ENCODE measurements at places on chromosomes 3 and 15.
A peak's percentile ranks its signal among the peaks of the same experiment; 100 is the strongest.

DNA sequence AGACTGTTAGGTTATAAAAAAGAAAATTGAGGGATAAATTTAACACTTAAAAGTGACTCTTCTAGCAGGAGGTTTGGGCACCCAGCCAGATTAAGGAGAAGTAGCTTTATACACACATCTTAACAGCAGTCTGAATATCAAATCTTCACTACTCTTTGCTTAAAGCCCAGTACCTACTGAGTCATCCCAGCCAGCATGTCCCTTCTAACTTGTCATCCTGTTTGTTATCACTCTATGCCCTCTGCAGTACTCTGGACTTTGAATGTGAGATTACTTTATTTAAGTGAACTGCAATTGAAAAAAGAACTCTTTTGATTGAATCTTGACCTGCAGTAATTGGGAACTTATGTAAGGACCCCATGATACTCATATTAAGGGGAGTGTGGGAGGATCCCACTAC, 77.6 kb downstream of the FHIT start:
- peaks cover 2% of the 10 kb centered on the region for H3K4me1 ChIP-seq
- no peak overlapping the region for H3K4me3 ChIP-seq
- no peaks in the 10 kb centered on the region for H3K27me3 ChIP-seq
- DNase-seq: no peak
- no peaks in the 10 kb centered on the region for H3K36me3 ChIP-seq
- H3K27ac ChIP-seq: no peak overlapping the region

GRCh38 chr3:109337393-109337792, at the start of gene DPPA4:
TSS of gene DPPA4 (minus strand) at chr3:109337546. CDS start at chr3:109337517, 29 bp downstream.
- no peak for DNase-seq
- H3K4me1 ChIP-seq: peaks cover 4% of the 10 kb centered on the region
- H3K36me3 ChIP-seq: no peaks in the 10 kb centered on the region
- peak within 1 kb of the TSS; percentile 88 for H3K27ac ChIP-seq
- peak within 1 kb of the TSS; percentile 91 for H3K4me3 ChIP-seq

DNA sequence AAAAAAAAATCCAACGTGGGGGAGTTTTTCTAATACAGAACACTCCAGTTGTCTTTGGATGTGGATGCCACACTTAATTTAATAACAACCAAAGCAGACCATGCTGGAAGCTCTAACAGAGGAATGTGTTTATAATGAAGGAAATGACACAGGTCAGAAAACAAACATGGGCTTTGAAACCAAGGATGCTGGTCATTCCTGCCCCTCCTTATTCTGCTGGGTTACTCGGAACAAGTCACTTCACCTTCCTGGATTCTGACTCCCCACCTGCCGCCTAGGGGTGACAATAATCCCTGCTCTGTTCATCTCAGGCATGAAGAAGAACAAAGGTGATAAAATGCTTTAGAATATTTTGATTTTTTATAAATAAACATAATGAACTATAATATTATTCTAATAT, 240.9 kb upstream of the ADAMTS9 start:
- H3K36me3 ChIP-seq: no peaks in the 10 kb centered on the region
- no peaks in the 10 kb centered on the region for H3K4me1 ChIP-seq
- no peaks in the 10 kb centered on the region for H3K27me3 ChIP-seq
- no peak for DNase-seq
- no peak overlapping the region for H3K4me3 ChIP-seq
- no peak overlapping the region for H3K27ac ChIP-seq

GRCh38 chr3:164929642-164930041, 148.7 kb downstream of the SI start:
- no peak overlapping the region for H3K27ac ChIP-seq
- no peak for DNase-seq
- no peaks in the 10 kb centered on the region for H3K36me3 ChIP-seq
- no peaks in the 10 kb centered on the region for H3K27me3 ChIP-seq

GRCh38 chr3:146390957-146391356, 78.4 kb downstream of the PLSCR2 start:
- no peak overlapping the region for H3K27ac ChIP-seq
- H3K27me3 ChIP-seq: no peaks in the 10 kb centered on the region
- no peak for DNase-seq
- no peaks in the 10 kb centered on the region for H3K36me3 ChIP-seq

DNA sequence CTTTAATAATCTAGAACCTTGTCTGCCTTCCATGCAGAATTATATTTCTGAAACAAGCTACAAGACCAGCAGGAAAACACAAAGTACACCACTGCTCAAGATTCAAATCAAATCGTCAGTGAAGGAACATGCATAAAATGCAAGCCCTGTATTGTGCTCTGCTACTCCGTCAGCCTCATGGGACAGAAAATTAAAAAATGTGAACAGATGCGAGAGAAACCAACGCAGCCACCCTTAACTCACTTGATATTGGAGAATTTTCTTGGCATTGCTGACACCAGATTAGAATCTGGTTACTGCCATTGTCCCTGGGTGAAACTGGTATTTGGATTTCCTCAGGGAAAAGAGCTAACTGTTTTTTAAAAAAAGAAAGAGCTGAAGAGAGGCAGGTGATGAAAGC, 23.6 kb downstream of the ANXA2 start:
- H3K27me3 ChIP-seq: no peaks in the 10 kb centered on the region
- H3K36me3 ChIP-seq: no peaks in the 10 kb centered on the region
- DNase-seq: no peak
- H3K27ac ChIP-seq: no peak overlapping the region
- peaks cover 3% of the 10 kb centered on the region for H3K4me1 ChIP-seq

DNA sequence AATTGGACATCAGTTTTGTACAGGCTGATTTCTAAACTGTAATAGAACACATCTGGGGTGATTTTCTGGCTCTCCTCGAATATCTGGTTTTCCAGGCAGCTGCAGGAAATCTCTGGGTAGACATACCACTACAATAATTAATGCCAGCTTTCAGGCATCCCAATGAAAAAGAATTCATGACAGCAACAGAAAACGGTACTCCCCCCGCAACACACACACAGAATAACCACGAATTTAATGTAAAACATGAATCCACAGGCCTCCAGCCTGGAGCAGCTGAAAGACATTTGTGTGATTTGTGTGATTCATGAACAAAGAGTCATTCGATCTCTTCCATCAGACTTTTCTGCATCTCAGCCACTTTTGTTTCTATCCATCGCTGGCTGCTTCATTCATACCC, 262.2 kb downstream of the MAGI1 start:
- H3K4me3 ChIP-seq: no peak overlapping the region
- H3K27me3 ChIP-seq: no peaks in the 10 kb centered on the region
- no peak overlapping the region for H3K27ac ChIP-seq
- no peak for DNase-seq
- no peaks in the 10 kb centered on the region for H3K4me1 ChIP-seq

DNA sequence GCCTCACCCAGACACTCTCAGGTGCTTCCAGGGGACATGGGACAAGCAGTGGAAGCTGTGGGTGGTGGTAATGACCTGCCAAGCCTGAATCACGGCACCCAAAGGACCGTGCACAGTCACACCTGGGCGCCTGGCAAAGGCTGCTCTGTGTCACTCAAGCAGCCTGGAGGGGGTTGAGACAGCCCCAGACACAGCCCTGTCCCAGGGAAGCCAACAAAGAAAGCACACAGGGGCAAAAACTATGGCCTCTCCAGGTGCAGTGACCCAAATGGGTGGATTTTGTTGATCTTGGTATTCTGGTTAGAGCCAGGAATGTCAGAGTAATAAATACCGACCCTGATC, 15.0 kb upstream of the OCA2 start:
- no peak overlapping the region for H3K27ac ChIP-seq
- DNase-seq: no peak
- H3K4me3 ChIP-seq: no peak overlapping the region
- no peaks in the 10 kb centered on the region for H3K4me1 ChIP-seq
- H3K36me3 ChIP-seq: peaks cover 38% of the 10 kb centered on the region

DNA sequence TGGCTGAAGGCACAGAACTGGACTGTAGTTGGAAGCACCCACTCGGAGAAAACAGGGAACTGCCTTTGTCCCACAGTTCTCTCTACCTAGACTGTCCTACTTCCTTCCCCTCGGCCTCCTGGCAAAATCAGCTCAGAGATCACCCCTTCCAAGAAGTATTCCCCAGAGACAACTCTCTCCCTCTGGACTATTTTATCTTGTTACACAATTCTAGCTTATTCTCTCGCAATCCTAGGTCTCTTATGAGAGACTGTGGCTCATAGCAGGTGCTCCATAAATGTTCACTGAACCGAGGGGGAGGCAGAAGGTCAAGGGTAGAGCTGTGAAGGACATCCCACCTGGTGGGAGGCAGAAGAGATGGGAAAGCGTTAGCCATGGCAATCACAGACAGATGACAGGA, 10.6 kb downstream of the HEG1 start:
- no peaks in the 10 kb centered on the region for H3K27me3 ChIP-seq
- no peaks in the 10 kb centered on the region for H3K36me3 ChIP-seq
- H3K27ac ChIP-seq: no peak overlapping the region

DNA sequence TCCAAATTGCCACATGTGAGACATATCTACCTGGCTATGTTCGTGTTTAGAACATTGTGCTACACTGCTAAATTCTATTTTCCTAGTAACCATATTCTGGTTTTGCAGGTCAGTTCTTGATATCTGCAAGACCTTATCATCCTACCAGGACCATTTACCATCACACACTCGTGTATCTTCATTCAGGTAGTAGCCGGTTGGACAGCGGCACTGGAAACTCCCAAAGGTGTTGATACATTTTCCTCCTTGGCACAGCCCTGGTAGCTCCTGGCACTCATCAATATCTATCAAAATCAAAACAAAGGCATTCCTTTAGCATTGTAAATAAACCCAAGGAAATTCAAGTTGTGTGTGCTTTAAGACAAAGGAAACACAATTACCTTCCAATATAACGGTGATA, 134.2 kb downstream of the DUT start:
- no peak overlapping the region for H3K27ac ChIP-seq
- no peak overlapping the region for H3K4me3 ChIP-seq
- no peaks in the 10 kb centered on the region for H3K27me3 ChIP-seq

DNA sequence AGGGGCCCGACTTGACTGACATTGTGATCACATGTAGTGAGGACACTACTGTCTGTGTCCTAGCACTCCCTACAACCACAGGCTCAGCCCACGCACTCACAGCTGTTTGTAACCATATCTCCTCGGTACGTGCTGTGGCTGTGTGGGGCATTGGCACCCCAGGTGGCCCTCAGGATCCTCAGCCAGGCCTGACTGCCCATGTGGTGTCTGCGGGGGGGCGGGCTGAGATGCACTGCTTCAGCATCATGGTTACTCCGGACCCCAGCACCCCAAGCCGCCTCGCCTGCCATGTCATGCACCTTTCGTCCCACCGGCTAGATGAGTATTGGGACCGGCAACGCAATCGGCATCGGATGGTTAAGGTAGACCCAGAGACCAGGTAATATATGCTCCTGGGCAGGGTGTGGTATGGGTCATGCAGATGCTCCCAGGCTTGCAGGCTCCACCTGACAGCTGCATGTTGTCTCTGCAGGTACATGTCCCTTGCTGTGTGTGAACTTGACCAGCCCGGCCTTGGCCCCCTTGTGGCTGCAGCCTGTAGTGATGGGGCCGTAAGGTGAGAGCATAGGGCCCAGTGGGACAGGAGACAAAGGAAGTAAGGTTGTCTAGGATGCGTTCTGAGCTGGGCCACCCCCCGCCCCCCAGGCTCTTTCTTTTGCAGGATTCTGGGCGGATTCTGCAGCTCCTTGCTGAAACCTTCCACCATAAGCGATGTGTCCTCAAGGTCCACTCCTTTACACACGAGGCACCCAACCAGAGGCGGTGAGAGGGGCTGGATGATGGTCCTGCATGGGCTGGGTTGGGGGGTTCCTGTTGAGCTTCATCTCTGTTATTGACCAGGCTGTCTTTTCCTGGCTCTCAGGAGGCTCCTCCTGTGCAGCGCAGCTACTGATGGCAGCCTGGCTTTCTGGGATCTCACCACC, 4.4 kb downstream of the DALRD3 start:
- H3K4me3 ChIP-seq: no peak overlapping the region
- H3K36me3 ChIP-seq: peaks cover 10% of the 10 kb centered on the region
- DNase-seq: peak; percentile 72

- H3K36me3 ChIP-seq: no peaks in the 10 kb centered on the region
- no peak overlapping the region for H3K27ac ChIP-seq
- no peaks in the 10 kb centered on the region for H3K4me1 ChIP-seq
- no peaks in the 10 kb centered on the region for H3K27me3 ChIP-seq
- DNase-seq: no peak
Observed at GRCh38 chr15:37900326-37901221, 33.9 kb upstream of the TMCO5A start.

GRCh38 chr3:155494332-155494731, 200.8 kb upstream of the STRIT1 start:
- no peak for DNase-seq
- no peaks in the 10 kb centered on the region for H3K4me1 ChIP-seq
- H3K27me3 ChIP-seq: no peaks in the 10 kb centered on the region
- H3K4me3 ChIP-seq: no peak overlapping the region

DNA sequence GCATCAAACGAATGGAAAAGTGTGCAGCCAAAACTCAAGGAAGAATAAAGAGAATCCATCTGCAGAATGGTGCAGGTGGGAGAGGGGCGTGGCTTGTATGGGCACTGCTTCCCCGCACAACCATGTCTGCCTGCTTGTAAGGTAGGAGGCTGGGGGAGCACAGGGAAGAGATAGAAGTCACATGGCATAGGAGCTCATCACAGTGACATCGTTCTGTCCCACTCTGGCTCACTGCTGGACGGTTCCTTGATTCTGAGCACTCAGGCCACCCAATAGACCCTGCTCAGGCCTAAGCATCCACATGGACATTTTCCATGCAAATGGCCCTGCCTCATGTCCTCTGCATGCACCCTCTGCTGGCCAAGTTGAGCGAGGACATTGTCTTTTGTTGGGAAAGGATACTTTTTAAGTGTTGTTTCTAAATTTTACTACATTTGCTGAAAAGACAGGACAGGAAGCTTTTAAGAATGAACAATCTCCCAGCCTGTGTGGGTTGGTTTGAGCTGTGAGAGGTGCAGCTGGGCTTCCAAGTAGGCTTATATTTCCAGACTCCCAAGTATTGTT, 3.1 kb downstream of the MYLK start:
- H3K27me3 ChIP-seq: no peaks in the 10 kb centered on the region
- H3K36me3 ChIP-seq: no peaks in the 10 kb centered on the region
- no peak overlapping the region for H3K27ac ChIP-seq
- no peak for DNase-seq
- peaks cover 5% of the 10 kb centered on the region for H3K4me1 ChIP-seq
- no peak overlapping the region for H3K4me3 ChIP-seq

DNA sequence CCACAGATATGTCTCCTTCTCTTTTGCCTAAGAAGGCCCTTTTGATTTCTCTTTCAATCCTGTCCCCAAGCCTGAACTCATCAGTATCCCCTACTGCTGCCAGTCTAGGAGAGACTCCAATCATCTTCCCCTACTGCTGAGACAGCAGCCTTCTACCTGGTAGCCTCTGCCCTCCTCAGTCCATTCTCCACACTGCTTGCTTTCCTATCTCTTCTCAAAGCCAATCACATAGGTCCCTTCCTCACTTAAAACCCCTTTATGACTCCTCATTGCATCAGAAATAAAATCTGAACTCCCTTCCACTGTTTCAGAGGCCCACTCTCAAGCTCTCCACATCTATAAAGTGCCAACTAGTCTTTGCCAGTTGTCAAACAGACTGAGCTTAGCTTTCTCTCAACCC, 1081.8 kb upstream of the CFAP20DC start:
- H3K27me3 ChIP-seq: no peaks in the 10 kb centered on the region
- H3K4me1 ChIP-seq: no peaks in the 10 kb centered on the region
